NCI-H2081 treated with DMSO at 0.1 percent for 48 hours (cell line): ENCODE measurements at places on chromosomes 6 and 20.

- no peak for DNase-seq
These were observed 17.4 kb upstream of the FOXO3 start for GRCh38 chr6:108543175-108543940.

- DNase-seq: no peak
These were observed 2.7 kb upstream of the MCCD1 start for GRCh38 chr6:31525932-31526591.

DNA sequence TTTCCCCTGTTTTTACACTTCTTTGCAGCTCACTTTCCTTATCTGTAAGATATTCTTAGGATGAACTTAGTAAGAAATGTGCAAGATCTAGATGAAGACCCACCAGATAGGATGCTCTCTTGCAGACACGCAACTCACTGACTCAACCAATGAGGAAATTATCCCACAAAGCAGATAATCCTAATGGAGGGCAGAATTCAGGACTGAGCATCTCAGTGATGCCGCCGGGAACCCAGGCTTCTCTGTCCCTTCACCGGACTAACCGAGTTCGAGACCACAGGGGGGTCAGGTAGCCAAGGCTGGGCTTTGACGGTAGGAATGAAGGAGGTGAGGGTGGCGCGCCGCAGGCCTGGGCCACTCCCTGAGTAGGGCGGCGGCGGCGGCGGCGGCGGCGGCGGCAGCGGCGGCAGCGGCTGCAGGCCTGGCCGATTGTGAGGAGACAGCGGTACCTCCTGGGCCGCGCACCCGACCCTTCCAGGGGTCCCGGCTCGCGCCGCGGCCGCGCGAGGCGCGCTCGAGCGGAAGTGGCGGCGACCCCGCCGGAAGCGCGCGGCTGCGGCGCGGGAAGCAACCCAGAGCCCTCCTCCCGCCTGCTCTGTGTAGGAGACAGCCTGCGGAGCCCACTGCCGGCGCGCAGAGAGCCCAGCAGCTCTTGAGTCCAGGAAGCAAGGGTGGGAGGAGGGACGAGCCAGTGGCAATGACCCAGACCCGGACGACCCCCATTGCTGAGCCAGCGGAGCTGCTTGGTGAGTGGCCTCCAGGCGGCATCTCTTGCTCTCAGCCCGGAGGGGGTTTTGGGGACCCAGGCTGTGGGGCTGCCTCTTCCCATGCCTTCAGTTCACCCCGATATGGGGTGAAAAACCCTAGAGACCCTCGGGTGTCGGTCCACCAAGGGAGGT lies at the start of gene KHDC1:
Gene KHDC1, minus strand, starts transcription at position 526 of the 899 bp plus-strand sequence. CDS start 20,679 bp downstream, outside the sequence.
- peak; percentile 8 for DNase-seq

DNA sequence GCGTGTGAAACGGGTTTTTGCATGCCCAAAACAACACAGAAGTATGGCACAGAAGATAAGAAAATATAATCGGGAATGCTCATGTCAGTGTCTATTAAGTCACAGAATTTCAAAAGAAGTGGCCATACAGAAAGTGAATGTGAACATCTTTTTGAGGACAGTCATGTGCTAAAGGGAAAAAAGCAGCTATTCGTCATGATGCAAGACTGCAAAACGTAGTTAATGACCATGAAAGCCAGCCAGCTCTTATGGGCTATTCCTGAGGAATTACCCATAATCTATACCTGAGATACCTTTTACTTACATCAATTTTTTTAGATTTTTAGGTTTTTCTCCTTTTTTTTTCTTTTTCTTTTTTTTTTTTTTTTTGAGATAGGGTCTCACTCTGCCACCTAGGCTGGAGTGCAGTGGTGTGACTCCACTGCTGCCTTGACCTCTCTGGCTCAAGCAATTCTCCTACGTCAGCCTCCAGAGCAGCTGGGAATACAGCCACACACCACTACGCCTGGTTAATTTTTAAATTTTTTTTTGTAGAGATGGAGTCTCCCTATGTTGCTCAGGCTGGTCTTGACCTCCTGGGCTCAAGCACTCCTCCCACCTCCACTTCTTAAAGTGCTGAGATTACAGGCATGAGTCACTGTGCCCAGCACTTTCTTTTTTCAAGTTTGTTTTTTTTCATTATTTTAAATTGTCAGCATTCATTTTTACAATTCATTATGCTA lies 18.1 kb upstream of the ZBP1 start:
- DNase-seq: no peak

DNA sequence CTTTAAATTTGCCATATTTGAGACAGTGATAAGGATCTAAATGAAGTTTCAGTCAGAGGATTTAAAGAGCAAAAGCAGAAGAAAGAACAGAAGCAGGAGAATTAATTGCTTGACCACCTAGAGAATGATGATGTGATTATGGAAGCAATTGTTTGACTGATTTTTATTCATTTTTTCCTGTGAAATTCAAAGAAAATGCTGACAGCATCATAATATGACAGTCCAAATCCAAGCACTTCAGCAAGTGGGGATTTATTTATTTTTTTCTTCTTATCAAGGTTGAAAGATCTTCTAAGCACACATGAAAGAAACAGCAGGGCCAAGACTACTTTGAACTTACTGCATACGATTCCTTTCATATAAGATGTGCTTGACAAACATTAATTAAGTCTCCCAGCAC lies 125.2 kb downstream of the BMP2 start:
- no peak for DNase-seq

- peak; percentile 34 for DNase-seq
These were observed 528.7 kb downstream of the DOK5 start for GRCh38 chr20:55004044-55004443.

DNA sequence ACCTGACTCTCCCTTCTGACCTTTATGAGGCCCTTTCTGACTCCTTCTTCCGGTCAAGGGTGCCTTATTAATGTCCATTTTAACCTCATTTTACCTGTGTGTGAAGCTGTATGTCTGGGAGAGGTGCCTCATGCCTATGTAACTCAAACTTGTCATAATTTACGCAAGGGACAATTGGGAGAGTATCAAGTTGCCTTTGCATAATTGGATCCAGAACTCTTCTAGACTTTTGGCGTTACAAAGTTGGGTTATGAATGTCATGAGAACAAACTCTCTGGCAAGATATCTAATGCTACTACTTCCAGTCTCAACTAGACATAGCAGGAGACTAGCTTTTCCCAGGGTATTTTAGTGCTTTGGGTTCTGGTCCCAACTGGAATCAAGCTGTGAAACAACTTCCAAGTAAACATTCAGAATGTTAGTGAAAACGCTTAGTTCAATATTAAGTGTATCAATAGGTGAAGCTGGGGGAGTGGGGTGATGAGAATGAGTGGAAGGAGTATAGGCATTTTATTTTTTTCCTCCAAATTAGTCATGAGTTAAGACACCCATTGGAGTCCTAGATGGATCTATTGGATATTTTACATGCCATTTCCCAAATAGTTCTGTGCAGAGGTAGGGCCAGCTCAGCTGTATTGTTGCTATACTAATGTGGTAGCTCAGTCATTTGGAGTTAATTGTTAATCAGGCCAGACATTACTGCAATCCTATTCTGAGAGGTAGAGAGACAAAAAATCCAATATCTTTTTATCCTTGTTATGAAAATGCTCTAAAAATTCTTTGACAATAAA lies 159.9 kb downstream of the TFAP2B start:
- no peak for DNase-seq

GRCh38 chr6:38730140-38730862 lies 15.2 kb downstream of the DNAH8 start:
- no peak for DNase-seq

DNA sequence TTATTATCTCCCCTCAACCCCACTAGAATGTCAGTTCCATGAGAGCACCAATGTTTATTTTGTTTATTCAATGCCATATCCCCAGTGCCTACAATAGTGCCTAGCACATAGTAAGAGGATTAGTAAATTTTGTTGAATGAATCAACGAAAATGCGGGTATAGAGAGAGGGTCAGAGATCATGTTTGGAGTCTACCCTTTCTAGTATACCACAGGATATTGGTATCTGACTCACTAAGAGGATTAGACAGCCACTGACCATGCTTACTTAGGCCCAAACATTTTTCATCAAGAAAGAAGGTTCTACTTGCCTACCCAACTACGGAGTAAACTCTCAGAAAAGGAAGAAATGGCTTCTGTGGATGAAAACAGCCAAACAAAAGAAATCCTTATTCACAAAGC lies 356.8 kb downstream of the BTBD9 start:
- no peak for DNase-seq

DNA sequence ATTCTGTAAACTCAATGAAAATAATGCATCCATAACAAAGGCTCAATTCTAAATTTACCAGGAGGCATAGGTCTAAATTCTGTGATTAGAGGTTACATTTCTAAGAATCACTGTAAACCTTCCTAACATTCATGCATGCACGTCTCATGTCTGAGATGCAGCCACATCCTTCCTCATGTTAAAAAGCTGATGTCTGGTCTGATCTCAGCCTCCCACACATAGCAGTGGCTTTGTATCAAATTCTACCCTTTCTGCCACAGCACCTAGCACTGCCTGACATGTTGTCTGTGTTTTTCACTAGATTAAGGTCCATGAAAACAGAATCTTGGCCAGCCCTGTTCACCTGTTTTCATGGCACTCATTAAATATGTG lies 171.1 kb downstream of the WDR27 start:
- DNase-seq: no peak

DNA sequence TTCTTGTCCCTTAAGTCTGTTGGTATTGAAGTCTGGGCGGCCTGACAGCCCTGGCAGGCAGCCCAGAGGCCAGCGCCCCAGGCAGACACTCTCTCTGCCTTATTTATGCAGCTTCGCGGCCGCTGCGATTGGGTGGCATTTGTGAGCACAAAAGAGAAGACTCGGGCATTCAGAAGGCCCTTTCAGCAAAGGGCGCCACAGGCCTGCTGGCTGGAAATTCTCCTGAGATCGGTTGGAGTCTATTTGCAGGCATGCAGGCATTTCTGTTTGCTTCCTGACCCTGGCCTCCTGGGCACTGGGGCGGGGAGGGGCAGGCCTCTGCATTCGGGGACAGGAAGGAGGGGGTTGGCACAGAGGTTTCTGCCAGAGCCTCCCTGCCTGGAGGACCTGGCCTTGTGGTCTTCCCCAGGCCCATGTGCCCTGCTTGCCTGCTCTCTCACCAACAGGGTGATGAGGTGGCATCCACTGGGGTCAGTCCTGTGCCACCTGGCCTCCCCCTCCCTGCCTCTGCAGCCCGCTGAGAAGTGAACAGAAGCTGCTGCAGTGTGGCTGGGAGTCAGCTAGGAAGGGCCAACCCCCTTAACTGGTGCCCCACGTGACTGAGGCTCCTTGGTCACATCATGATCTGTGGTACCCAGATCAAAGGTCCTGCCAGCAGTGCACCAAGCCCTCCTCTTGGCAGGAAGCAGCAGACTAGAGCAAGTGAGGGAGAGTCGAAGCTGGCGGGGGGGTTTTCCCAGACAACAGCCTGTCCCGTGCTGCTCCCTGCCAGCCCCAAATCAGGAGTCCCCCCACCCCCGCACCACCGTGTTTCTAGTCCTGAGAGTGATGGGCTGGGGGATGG lies 16.6 kb upstream of the CCDC167 start:
- DNase-seq: no peak

GRCh38 chr6:1439349-1439748 lies 50.0 kb downstream of the FOXF2 start:
- no peak for DNase-seq

DNA sequence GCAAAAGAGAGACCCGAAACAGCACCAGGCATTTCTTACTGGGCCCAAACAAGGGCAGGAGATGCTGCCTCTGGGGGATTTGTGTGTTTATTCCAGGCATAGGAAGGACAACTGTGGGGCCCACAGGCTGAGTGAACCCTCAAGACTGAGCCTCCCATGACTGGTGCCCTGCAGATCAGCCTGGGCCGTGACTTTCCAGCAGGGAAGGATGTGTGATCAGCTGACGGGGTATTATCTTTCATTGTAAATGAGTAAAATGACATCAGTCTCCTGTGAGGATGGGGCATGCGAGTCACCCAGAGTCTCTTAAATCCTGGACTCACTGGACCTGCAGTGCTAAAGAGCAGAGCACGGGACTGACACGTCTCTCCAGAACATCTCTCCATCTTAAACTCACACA lies 3.9 kb upstream of the TEAD3 start:
- no peak for DNase-seq

DNA sequence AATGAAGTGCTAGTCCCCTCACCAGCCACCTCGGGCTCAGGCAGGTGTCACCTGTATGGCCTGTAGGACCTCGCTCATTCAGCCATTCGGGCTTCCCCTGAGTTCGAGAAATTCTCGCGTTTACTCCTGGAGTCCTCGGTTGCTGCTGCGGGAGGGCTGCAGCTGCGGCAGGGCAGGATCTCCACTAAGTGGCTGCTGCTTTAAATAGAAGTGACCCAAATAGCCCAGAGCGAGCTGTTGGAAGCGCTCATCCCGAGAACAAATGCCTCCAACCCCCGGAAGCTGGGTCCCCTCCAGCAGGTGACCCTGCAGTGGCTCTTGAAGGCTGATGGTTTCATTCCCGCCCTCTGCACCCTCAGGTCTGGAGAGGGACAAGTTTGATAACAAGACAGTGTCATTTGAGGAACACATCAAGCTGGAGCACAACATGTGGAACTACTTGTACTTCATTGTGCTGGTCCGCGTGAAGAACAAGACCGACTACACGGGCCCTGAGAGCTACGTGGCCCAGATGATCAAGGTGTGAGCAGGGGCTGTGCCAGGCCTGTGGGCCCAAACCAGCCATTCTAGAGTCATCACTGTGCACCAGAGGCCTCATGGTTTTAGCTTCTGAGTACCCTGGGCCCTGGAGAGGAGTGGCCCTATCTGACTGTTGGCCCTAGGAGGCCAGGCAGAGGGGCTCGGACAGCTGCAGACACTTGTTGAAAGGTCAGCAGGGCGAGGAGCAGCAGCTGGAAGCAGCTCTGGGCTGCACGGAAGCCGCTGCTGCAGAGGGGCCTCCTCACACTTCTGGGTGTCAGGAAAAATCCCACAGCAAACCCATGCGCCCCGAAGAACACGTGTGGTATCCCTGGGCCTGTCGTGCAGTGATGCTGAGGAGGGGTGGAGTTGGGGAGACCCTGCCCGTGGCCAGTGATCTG lies 18.1 kb downstream of the UQCC2 start:
- no peak for DNase-seq

GRCh38 chr6:109579361-109579760 lies 96.3 kb upstream of the ZBTB24 start:
- DNase-seq: no peak

DNA sequence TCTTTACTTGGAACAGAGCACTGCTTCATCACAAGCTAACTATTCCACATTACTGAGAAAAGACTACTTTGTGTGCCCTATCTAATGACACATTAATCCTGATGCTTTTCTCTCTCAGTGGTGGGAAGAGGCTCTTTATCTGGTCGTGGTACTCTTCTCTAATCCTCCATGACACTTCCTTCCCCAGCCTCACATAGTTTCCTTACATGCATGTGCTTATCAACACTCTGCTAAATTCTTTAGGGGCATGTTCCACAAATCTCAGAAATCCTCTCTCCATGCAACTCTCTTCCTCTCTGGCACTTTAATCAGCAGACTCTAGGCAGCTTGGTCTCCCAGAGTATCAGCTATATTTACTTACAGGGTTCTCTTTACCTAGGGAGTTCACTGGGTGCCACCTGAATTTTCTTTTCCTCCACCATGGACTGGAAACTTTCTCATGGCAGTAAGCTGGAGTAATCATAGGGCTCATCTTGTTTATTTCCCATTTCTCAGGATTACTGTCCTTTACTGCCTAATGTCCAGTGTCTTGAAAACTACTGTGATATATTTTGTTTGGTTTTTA lies 27.0 kb upstream of the SLC22A2 start:
- DNase-seq: no peak
